ENCODE measurements at places on chromosomes 12 and 14. TPM values are rescaled to one million over a fixed set of nuclear protein-coding genes. Genes with fewer than 3 reads are reported as not detected.

KLHL33 gene
- 0.09 TPM for total RNA-seq

- no peak for DNase-seq
Measured at GRCh38 chr12:121883315-121883660, 5.3 kb upstream of the PSMD9 start.

TNFAIP2 gene
- 7.0 TPM for total RNA-seq

GRCh38 chr12:57165741-57166140, 18.3 kb upstream of the LRP1-AS start:
- DNase-seq = no peak

- DNase-seq = no peak
Measured at GRCh38 chr12:19894803-19895202, 455.5 kb downstream of the AEBP2 start.

- DNase-seq = no peak
Measured at GRCh38 chr12:52657250-52657902, 5.4 kb upstream of the KRT2 start.

DNA sequence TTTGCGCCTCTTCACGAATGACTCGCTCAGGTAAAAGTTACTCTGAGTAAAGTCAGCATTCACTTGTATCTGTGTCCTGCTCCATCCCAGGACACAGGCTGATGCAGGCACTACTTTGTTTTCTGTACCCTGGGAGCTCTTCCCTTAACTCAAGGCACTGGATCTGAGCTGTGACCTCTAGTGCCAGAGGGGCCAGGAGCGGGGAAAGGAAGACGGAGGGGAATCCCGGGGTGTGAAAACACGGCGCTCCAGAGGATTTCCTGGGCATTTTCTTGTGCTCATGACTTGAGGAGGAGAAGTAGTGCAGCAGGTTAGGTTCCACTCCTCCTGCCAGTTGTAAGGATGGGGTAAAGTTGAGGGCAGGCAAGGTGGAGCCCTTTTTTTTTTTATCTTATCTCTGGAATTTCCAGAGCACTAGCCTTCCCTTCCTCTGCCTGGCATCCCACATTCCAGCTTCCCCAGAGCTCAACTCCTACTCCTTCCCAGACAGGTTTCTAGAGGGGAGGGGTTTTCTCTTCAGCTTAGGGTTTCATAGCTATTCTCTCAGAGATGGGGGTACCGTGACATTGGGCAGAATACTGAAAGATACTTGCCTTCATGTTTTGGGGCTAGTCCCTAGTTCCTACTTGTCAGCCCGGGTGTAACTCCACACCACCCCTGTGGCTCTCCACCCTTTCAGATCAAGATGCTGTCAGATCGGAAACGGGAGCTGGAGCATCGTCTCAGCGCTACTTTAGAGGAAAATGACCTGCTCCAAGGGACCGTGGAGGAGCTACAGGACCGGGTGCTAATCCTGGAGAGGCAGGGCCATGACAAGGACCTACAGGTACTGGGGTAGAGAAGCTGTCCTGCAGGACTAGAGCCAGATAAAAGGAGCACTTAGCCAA, 52.3 kb downstream of the RAB35 start:
- DNase-seq = no peak

DNA sequence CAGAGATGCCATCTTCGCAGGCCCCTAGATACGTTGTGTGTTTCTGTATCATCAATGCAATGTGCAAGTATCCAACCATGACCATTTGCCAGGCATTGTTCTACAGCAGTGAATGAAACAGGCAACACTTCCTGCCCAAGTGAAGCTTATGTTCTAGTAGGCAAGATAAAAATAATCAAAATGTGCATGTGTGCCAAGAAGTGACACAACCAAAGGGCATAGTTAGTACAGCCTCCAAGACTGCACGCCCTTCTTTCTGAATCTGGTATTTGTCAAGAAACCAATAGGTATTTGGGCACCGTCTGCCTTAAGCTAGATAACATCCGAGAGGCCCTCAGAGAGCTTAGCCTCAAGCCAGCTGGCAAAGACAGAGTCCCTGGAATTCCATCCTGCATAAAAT, 152.0 kb downstream of the TMEM132C start:
- DNase-seq = no peak

GRCh38 chr14:102965282-102965681, 42.8 kb downstream of the AMN start:
- no peak for DNase-seq

- DNase-seq = no peak
Measured at GRCh38 chr14:70664698-70665447, 23.2 kb downstream of the TTC9 start.

DNA sequence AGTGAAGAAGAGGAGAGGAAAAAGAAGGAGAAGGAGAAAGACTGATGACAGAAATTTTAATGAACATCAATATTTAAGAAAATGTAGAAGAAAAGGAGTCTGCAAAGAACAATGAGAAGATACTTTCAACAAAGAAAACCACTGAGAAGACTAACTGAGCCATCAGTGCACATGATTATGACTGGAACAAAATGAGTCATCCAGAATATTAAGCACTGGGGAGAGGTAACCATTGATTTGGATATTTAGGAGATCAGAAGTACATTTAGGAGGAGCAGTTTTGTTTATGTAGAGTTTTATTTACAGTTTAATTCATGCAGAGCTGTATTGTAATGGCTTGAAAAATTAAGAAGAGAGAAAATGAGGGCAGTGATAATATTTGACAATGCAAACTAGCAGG, 159.1 kb downstream of the C12orf50 start:
- no peak for DNase-seq

DNA sequence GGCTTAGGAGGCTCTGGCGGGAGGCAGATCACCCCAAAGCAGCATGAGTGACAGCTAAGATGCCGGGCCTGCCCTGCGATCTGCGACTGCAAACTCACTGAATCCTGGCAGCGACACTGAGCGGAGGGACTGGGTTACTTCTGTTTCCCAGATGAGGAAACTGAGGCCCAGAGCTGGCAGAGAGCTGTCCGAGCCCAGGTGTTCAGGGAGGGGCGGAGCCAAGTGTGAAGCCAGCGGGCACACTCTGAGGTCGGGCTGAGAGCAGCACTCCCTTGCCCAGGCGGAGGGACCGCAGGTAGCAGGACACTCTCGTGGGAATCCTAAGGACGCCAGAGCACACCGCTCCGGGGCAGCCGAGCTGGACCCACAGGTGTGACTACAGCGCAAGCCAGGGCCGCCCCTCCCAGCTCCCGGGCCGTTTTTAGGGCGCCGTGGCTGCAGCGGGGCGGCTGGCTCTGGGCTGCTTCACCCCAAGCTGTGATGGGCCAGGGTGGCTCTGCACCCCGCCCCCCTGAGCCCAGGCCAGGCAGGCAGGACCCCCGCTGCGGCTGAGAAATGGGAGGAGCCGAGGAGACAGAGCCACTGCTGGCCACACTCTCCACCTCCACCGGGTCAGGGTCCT, 27.4 kb downstream of the MMP17 start:
- DNase-seq = no peak

MSI1 gene
- total RNA-seq = 6.0 TPM

DNA sequence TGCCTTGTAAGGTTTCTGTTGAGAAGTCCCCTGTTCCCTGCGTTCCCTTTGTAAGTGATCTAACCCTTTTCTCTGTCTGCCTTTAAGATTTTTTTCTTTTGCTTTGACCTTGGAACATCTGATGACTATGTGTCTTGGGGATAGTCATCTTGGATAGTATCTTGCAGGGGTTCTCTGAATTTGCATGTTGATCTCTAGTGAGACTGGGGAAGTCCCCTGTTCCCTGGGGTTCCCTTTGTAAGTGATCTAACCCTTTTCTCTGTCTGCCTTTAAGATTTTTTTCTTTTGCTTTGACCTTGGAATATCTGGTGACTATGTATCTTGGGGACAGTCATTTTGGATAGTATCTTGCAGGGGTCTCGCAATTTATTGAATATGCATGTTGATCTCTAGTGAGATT, 38.2 kb upstream of the TMX1 start:
- DNase-seq = no peak

DNA sequence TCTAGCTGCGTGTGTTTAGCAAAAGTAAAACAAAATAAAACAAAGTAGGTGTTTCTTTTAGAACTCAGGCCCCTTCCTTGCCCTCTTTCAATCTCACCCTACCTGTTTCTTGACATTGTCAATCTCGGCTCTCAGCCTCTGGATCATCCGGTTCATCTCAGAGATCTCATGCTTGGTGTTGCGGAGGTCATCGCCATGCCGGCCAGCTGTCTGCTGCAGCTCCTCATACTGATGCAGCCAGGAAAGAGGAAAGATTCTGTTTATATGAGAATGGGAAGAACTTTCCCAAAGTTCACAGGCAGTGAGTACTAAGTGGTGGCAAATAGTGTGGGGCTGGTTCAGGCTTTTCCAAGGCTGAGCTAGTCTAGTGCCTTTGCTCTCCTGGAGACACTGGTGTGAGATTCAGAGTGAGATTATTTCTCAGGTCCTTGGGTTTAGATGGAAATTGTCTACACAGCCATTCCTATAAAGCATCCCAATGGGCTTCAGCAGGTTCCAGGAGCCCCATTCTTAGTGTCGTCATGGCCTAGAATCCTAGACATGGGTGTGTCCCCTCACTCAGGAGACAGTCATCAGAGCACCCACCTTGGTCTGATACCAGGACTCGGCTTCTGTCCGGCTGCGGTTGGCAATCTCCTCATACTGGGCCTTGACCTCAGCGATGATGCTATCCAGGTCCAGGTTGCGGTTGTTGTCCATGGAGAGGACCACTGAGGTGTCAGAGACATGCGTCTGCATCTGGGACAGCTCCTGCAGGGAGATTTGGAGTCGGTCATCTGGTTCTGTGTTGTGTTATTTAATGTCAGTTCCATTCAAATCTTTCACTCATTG, 3.0 kb downstream of the KRT5 start:
- DNase-seq = no peak

DNA sequence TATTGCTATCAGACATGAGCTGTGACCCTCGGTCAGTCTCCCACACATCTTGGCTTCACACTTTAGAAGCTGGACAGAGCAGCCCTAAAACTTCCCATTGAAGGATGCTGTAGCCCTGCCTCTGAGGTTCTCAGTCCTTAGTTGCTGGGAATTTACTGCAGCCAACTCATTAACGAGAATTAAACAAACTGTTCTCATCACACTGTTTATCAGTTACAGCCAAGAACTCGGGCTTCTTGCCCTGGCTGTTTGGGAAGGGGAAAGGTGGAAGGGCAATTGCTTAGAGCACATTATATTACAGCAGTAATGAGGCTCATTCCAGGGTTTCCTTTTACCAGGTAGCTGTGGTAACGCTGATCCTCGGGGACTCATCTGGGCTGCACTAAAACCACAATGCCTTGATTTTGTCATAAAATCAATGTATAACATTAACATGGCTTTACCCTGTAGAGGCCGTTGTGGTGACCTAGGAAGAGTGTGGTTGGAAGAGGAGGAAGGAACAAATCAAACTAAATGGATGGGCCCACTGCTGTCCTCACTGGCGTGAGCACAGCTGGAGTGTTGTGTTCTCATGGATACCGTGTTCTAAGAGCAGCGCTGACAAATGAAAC, 87.1 kb downstream of the GPR135 start:
- DNase-seq = no peak

DNA sequence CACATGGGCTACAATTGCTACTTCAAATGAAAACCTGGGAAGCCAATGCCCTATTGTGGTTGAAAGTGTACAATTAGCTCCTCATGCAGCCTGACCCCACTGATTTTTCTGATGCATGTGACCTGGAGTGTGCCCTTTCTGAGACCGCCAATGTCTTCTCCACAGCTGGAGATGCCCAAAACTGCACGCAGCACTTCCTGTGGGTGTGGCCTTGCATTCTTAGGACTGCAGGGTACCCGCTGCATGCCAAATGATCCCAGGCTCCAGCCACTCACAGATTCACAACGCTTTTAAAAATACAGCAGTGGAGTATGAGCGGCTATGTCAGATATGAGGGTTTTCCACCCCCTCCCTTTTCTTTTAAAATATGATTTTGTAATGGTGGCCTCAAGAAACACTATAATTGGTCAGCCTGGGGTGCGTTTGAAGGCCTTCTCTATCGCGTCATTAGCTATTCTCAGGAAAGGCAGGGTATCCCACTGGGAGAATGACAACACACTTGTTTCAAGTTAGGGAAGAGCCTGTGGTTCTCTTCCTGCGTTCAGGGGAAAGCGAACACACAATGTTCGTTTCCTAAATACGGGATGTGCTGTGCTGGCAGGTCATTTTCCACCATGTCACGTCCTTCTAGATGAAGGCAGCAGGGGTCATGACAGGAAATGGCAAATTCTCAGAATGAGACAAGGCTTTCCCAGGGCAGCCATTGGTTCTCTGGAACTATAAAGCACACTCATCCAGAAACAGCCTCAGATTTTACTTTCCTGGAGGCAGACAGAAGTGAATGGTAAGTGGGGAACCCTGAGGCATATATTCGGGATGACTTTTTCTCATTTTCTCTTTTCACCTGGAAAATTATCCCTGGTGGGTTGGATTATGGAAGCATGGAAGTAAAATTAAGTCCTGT, at the start of gene APOLD1:
TSS of gene APOLD1 (plus strand) at position 749 of the 904 bp plus-strand sequence. CDS start at position 782, 33 bp downstream.
- DNase-seq = no peak

LRTM2 gene
- total RNA-seq = not detected

PARP2 gene
- 9.5 TPM for total RNA-seq

Measured in pancreas (tissue), 10 donors.